Inflammatory macrophage treated with lipopolysaccharide for 1 hour (primary cell): ENCODE measurements at places on chromosomes 11 and 22.

- peak; percentile 72 for DNase-seq
Observed at GRCh38 chr11:102287964-102288724, 29.1 kb upstream of the BIRC3 start.

- DNase-seq: peak; percentile 1
Observed at GRCh38 chr22:27512283-27512761, 289.2 kb downstream of the MN1 start.

- DNase-seq: no peak
Observed at GRCh38 chr11:30595934-30596333, 9.8 kb upstream of the MPPED2 start.

DNA sequence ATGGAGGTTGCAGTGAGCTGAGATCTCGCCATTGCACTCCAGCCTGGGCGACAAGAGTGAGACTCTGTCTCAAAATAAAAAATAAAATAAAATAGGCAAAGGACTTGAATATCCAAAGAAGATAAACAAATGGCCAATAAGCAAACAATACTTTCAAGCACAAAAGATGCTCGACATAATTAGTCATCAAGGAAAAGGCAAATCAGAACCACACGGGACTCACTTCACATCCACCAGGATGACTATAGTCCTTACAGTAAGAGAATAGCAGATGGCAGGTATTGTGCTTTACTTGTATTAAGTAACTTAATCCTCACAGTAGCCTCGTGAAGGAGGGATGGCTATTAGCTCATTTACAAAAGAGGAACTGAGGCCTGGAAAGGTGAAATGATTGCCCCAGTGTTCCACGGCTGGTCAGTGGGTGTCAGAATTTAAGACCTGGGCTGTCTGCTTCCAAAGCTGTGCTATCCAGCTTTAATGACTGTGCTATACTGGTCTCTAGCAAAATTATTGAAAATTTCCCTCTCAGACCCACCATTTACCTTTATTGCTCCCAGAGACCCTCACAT, 40.2 kb upstream of the RBFOX2 start:
- DNase-seq: peak; percentile 10

DNA sequence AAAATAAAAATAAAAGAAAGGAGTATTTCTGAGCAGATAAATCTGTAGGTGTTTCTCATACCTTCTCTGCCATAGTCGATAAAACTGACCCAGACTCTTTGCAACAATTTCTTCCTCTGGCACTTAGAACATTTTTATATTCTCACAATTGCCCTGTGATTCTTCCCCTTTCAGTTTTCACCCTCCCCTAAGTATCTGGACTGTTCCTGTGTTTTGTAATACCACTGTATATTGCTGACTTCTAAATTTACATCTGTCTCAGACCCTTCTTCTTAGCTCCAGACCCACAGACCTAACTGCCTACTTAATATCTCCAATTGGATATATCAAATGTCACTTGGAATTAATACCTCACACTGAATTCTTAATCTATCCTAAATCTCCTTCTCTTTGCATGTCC, 133.4 kb upstream of the DDI1 start:
- no peak for DNase-seq
